ENCODE measurements at places on chromosomes 11 and 22. TPM values are rescaled to one million over a fixed set of nuclear protein-coding genes. Genes with fewer than 3 reads are reported as not detected.

XNDC1N gene
- 12.4 TPM for total RNA-seq

DNA sequence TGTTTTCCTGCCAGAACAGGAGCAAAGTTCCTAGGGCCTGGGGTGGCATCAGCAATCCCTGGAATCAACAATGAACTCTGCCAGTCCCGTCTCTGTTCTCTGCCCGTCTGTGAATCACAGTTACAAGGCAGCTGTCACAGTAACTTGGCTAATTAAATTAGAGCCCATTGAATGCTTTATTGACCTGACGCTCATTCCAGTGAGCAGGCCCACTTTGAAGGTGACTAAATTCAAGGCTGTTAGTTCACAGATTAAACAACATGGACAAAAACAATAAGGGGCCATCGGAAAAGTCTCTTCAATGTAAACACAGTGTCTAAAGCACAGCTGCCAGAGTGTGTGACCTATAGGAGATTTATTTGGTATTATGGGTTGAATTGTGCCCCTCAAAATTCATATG, 17.7 kb upstream of the TMPRSS5 start:
- H3K27me3 ChIP-seq: no peaks in the 10 kb centered on the region
- no peaks in the 10 kb centered on the region for H3K4me1 ChIP-seq
- peaks cover 15% of the 10 kb centered on the region for H3K36me3 ChIP-seq
- H3K27ac ChIP-seq: no peak overlapping the region
- DNase-seq: no peak

DNA sequence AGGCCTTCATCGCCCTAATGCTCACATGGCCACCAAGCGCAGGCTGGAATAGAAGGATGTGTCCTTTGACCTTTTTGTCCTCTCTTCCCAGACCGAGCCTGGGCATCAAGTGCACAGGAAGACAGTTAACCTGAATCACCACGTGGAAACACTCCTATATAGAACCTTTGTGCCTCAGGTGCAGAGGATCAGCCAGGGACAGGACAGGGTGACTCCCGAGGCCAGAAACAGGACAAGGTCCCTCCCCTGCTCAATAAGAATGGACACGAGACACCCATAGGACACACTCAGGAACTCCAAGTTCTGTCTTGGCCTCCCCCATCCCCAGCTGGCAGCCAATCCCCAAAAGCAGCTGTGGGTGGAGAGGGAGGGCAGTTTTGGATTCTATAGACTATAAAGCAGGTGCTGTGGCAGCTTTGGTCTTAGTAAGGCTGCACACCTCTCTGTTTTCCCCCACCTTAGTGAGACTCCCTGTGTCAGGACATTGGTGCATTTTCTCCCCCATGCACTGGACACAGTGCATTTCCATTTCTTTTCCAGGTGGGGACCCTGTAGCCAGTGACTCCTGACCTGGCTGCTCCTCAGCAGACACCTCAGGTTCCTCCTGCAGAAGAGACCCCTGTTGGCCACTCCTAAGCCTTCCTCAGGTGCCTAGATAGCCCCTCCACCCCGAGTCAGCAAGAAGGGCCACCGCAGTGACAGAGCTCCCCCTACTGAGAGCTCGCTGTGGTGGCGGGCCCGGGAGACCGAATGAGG, 43.6 kb upstream of the POU2AF1 start:
- peak; percentile 73 for DNase-seq
- no peak overlapping the region for H3K4me3 ChIP-seq
- H3K27me3 ChIP-seq: no peaks in the 10 kb centered on the region

GRCh38 chr22:28180804-28181731, 262.0 kb upstream of the PITPNB start:
- peaks cover 1% of the 10 kb centered on the region for H3K27me3 ChIP-seq
- DNase-seq: no peak
- no peaks in the 10 kb centered on the region for H3K4me1 ChIP-seq
- H3K27ac ChIP-seq: no peak overlapping the region

HRAS gene
- total RNA-seq: 39.8 TPM

- no peak overlapping the region for H3K27ac ChIP-seq
- peaks cover 3% of the 10 kb centered on the region for H3K4me1 ChIP-seq
- peaks cover 3% of the 10 kb centered on the region for H3K27me3 ChIP-seq
- H3K36me3 ChIP-seq: no peaks in the 10 kb centered on the region
- DNase-seq: peak; percentile 85
These were observed 12.3 kb upstream of the ASRGL1 start for GRCh38 chr11:62324731-62325556.

HBD gene
- total RNA-seq: not detected

- H3K4me3 ChIP-seq: no peak overlapping the region
- peaks cover 84% of the 10 kb centered on the region for H3K4me1 ChIP-seq
- peak overlapping the region; percentile 42 for H3K27ac ChIP-seq
- H3K27me3 ChIP-seq: no peaks in the 10 kb centered on the region
These were observed 8.9 kb downstream of the TOM1 start for GRCh38 chr22:35308480-35309021.

OR8G5 gene
- total RNA-seq: not detected

DNA sequence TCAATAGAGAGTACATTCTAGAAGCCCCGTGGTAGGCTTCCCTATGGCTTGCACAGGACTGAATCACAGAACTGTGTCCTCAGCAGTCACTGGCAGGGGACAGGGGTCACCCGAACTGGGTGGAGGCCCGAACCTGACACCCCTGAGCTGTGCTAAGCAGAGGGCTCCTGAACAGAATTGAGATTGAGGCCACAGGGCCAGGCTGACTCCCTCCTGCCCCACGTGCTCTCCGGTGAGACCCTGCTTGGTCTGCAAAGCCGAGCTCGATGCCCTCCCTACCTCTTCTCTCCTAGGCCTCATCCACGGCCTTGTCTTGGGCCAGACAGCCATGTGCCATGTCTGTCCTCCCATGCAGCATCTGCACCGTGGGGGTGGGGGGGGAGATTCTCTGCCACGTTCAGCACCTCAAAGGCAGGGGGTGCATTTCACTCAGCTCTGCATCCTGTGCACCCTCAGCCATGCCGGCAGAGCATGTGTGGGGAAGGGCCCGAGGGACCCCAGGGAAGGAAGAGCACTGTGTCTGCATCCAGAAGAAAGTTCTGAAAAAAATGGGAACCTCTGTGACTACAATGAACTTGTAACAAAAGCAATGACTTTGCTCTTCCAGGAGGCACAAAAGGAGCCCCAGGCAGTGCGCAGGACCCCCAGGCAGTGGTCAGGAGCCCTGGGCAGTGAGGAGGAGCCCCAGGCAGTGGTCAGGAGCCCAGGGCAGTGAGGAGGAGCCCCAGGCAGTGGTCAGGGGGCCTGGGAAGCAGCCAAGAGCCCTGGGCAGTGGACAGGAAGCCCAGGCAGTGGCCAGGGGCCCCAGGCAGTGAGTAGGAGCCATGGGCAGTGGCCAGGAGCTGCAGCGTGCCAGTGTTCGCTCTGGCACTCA, 76.7 kb upstream of the SEPTIN5 start:
- no peak for DNase-seq
- no peaks in the 10 kb centered on the region for H3K4me1 ChIP-seq
- H3K36me3 ChIP-seq: no peaks in the 10 kb centered on the region
- peaks cover 2% of the 10 kb centered on the region for H3K27me3 ChIP-seq
- H3K27ac ChIP-seq: no peak overlapping the region

PATE4 gene
- total RNA-seq: not detected

OR4D5 gene
- total RNA-seq: not detected

- H3K36me3 ChIP-seq: no peaks in the 10 kb centered on the region
- H3K4me3 ChIP-seq: no peak overlapping the region
- no peak for DNase-seq
- H3K27ac ChIP-seq: no peak overlapping the region
- peaks cover 11% of the 10 kb centered on the region for H3K27me3 ChIP-seq
These were observed 38.0 kb downstream of the EIF3F start for GRCh38 chr11:8025123-8025522.

GRCh38 chr11:132131047-132131446, 760.6 kb downstream of the NTM start:
- no peak overlapping the region for H3K27ac ChIP-seq
- DNase-seq: no peak
- H3K4me1 ChIP-seq: no peaks in the 10 kb centered on the region

MB gene
- total RNA-seq: not detected
